ENCODE measurements at places on chromosomes 12 and 14. TPM values are rescaled to one million over a fixed set of nuclear protein-coding genes. Genes with fewer than 3 reads are reported as not detected.

Gene RPL10L
- total RNA-seq = not detected

Gene HCAR2
- total RNA-seq = 0.35 TPM

Gene PTPRR
- total RNA-seq = 0.27 TPM

Gene LRRC43
- not detected for total RNA-seq

Gene MSI1
- total RNA-seq = 1.3 TPM

Gene PLEKHD1
- 0.02 TPM for total RNA-seq

Gene DBX2
- total RNA-seq = not detected
